ENCODE measurements at places on chromosomes 5 and 9.

DNA sequence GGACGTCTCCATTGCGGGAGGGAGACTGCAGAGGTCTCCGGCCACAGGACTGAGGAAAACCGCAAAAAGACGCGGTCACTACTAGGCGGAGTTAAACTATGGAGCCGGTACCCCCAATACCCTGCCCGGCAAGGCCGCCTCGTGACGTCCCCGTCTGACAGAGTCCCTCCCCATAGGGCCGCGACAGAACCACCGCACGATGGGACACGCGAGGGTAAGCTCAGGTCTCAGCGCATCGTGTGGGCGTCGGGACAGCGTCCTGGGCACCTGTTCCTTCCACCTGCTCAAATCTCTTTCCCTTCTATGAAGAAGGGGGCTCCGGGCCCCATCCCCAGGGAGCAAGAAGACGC lies 35.2 kb upstream of the GLDC start:
- peak overlapping the region; percentile 97 for H3K4me3 ChIP-seq
- H3K27me3 ChIP-seq = no peaks in the 10 kb centered on the region
- peaks cover 20% of the 10 kb centered on the region for H3K4me1 ChIP-seq
- H3K36me3 ChIP-seq = no peaks in the 10 kb centered on the region
- DNase-seq = no peak
- peak overlapping the region; percentile 93 for H3K27ac ChIP-seq

GRCh38 chr5:113043491-113043931 lies 66.9 kb downstream of the DCP2 start:
- peak overlapping the region; percentile 65 for H3K27ac ChIP-seq
- H3K4me3 ChIP-seq = no peak overlapping the region
- no peaks in the 10 kb centered on the region for H3K4me1 ChIP-seq
- H3K36me3 ChIP-seq = no peaks in the 10 kb centered on the region

GRCh38 chr5:116013936-116014335 lies 18.3 kb upstream of the ARL14EPL start:
- no peak for DNase-seq
- H3K27ac ChIP-seq = no peak overlapping the region
- H3K4me1 ChIP-seq = no peaks in the 10 kb centered on the region
- no peaks in the 10 kb centered on the region for H3K27me3 ChIP-seq
- no peaks in the 10 kb centered on the region for H3K36me3 ChIP-seq

DNA sequence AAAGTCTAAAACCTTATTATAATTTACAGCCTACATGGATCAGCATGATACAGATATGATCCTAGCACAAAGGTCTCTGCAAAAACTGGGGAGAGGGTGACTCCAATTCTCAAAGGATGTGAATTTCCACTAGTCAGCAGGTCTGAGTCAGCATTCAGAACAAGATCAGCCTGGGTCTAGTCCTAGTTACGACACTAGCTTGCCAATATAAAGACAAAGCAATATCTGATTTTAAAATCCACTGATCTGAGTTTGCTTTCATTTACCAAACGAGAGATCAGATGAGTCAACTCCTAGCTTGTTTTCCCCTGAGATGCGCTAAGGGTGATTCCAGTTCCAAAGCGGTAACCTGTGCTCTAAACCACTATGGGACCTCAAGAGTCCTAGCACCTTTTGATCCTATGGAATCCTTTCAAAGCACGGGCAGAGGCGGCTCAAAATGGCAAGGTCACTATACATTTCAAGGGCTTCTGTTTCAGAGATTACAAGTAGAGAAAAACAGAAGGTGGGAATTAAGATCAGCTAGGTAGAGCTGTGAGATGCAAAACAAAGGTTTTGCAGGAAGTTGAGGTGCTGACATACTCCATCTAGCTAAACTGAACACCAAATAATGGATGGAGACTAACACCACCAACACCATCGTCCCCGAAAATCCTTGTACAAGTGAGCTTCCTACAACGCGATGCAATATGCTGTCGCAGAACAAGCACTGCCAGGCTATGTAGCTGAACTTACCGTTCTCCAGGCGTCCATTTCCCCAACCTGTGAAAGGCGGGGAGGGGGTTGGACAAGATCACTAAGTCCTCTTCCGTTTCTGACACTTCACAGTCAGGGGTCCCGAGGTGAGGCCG lies 906 bp downstream of the SLC25A51 start:
- H3K4me3 ChIP-seq = peak overlapping the region; percentile 76
- H3K4me1 ChIP-seq = peaks cover 24% of the 10 kb centered on the region
- H3K36me3 ChIP-seq = peaks cover 9% of the 10 kb centered on the region
- no peak for DNase-seq
- H3K27me3 ChIP-seq = no peaks in the 10 kb centered on the region
- peak overlapping the region; percentile 64 for H3K27ac ChIP-seq

Measured in CD8-positive, alpha-beta memory T cell (primary cell).